Lower lobe of right lung (tissue), 2 donors: ENCODE measurements at places on chromosomes 2 and 18.

DNA sequence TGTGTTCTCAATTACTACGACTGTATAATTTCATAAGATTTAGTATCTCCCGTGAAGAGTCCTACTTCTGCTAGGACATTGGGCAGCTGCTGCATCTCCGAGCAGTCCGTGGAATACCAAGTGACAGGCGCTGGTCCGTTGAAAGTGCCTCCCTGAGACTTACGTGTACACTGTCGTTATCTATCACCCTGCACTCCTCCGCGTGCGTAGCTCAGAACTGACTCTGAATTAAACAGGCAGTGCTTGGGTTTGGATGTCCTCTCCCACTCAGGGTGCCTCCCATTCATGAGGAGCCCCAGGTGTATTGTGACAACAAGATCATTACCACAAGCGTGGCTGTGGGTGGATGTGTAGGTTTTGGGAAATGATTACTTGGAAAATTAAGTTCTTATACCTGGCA is 148.4 kb downstream of the SH3RF3 start:
- DNase-seq, result no peak

- no peak for DNase-seq
These were observed 128.7 kb downstream of the NCKAP5 start for GRCh38 chr2:133439565-133439920.

DNA sequence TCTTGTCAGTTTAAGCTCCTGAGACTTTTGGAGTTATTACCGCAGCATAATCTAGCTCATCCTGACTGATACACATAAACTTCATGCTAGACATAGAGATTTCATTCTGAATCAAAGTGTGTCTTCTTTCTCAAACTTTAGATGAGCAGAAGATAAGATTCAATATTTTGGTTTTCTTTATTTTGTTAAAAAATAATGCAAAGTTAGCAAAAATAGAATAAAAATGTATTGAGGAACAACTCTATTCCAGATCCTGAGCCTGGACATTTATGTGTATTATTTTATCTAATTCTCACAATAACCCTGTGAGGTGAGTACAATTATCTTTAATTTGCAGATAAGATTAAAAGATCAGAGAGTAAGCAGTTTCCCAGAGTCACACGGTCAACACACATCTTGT is 38.4 kb downstream of the KLHL14 start:
- DNase-seq, result no peak

- no peak for DNase-seq
These were observed 4.2 kb downstream of the MYL12B start for GRCh38 chr18:3266062-3266608.

DNA sequence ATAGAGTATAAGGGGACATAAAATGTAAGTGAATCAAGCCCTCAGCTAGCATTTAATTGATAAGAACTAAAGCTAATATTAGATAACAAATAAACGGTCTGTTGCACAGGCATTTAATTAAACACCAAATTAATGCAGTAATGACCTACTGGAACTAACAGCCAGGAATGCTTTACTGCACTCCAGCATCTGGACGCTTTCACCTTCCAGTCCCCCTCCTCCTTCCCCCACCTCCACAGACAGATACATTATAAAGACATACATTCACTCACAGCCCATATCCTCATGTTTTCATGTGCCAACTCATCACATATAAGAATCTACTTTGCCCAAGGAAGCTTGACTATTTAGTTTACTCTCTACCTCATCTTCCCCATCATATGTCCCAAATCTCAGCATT is 337.4 kb upstream of the PIK3C3 start:
- no peak for DNase-seq

- DNase-seq, result no peak
These were observed 39.6 kb downstream of the TTC39C start for GRCh38 chr18:24054130-24054529.

DNA sequence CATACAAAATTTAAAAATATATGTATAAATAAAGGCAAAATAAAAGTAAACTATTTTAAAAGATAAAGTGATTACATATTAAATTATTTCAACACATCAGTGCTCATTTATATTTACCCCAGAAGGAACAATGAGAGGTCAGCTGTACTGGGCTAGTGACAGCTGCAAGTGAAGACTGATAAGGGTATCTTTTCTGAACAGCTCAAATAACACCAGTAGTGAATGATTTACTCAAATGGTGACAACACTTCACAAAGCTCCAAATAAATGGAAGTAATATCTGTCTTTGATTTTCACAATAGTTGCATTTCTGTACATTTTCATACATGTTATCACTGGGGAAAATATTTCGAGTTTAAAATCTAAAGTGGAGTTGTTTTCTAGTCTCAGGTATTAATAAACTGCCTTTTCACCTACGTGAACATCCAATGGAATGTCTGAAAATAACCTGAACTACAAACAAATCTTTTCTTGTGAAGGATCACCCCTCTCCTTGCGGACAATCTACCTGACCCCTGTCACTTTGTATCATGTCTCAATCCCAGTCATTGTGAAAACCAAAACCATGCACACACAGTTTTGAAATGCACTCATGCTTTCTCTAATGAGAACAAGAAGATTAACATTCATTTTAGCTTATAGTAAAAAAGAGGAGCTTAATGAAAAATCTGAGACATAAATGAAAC is 1928.8 kb upstream of the CELF4 start:
- DNase-seq, result no peak
